HFFc6 (cell line): ENCODE measurements at places on chromosomes 6 and 20. TPM values are rescaled to one million over a fixed set of nuclear protein-coding genes. Genes with fewer than 3 reads are reported as not detected.

ZNF165 gene
- 0.18 and 0.34 TPM in 2 replicates for total RNA-seq

GATA5 gene
- not detected in 3 replicates for total RNA-seq

CGAS gene
- 3.6 to 5.4 TPM (median 4.9 TPM) in 3 replicates for total RNA-seq

PEX7 gene
- total RNA-seq, result 7.4 to 8.0 TPM (median 7.6 TPM) in 3 replicates

DSP gene
- 35.6 to 65.4 TPM (median 65.1 TPM) in 3 replicates for total RNA-seq

DNA sequence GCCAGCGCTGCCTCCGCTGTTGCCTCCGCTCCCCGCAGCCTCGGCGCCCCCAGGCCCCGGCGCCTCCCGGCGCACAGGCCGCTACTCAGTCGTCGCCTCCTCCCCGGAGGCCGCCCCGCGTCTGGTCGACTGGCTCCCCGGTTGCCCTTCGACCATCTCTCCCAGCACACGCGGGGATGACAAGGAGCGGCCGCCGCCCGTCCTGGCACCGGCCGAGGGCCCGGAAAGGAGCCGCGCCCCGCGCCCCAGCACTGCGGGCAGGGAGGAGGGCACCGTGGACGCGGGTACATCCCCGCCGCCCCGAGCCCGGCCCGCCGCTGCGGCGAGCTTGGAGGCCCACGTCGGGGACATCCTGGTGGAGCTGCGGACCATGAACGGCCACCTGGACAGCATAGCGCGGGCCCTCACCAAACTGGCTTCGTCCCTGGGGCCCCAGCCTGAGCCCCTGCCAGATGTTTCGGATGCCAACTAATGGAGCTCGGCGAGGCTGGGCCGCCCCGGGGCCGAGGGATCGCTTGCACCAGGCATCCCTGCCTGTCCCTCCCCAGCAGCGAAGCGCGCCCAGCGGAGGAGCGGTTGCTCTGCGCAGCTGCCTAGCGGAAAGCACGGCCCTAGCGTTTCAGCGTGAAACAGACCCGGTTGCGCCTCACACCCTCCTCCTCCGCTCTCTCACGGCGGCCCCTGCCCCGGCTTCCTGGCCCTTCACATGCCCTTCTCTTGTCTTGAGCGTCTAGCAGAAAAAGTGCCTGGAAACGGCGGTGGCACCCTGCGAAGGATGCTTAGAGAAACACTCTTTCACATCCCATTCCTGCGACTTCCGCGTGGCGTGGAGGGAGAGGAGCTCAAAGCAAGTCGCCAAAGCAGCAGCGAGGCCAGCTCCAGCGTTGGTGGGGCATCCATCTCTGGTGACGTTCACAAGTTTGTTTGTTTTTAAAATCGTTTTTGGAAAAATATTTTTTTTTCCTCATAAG lies 285.8 kb upstream of the SUPT3H start:
- peaks cover 50% of the 10 kb centered on the region for H3K4me1 ChIP-seq
- peaks cover 12% of the 10 kb centered on the region for H3K36me3 ChIP-seq
- peak overlapping the region; percentile 73 for H3K4me3 ChIP-seq
- no peak overlapping the region; the same call in 1 of the 2 replicates for H3K27ac ChIP-seq

DNA sequence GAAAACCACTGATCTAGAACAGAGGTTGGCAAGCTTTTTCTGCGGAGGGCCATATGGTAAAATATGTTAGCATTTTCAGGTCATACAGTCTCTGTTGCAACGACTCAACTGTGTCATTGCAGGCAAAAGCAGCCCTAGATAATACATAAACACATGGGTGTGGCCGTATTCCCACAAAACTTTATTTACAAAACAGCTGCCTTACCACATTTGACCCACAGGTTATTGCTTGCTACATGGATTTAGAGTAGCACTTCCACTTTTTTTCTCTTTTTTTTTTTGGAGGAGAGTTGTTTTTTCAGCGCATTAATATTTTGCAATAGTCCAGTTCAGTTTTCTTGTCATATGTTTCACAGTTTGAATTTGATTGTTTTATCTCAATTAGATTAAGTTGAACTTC lies 2.5 kb upstream of the IGF2R start:
- DNase-seq, result no peak
- H3K36me3 ChIP-seq, result peaks cover 11% of the 10 kb centered on the region
- H3K4me1 ChIP-seq, result peaks cover 41% of the 10 kb centered on the region

- peaks cover 3% of the 10 kb centered on the region for H3K27me3 ChIP-seq
- peak overlapping the region; percentile 90 for H3K4me3 ChIP-seq
- DNase-seq, result peak; percentile 71
Observed at GRCh38 chr20:19976595-19977372, 40.4 kb upstream of the NAA20 start.

DNA sequence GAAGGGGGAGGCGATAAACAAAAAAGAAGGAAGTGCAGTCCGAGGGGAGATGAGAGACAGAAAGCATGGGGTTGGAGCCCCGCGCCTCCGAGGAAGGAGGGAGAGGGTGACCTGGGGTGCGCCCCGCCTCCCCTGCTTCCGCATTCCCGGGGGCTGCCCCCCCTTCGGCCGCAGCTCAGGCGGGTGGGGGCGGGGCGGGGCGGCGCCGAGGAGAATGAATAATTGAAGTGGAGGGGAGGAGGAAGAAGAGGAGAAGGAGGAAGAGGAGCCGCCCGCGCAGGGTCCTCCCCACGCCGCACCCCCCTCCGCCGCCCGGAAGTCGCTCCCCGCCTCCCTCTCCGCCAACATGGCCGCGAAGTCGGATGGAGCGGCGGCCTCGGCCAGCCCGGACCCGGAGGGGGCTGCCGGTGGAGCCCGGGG lies at the start of gene XKR7:
Gene XKR7 (plus strand): TSS at position 322 of the 420 bp plus-strand sequence. CDS start 25 bp downstream, at position 347.
- DNase-seq, result no peak
- H3K27me3 ChIP-seq, result peaks cover 27% of the 10 kb centered on the region
- H3K27ac ChIP-seq, result no peak within 1 kb of the TSS
- H3K4me1 ChIP-seq, result peaks cover 10% of the 10 kb centered on the region

GRCh38 chr6:3137057-3137777 lies 18.7 kb downstream of the BPHL start:
- no peak for DNase-seq
- peaks cover 4% of the 10 kb centered on the region; the same call in 1 of the 2 replicates for H3K27me3 ChIP-seq
- peaks cover 35% of the 10 kb centered on the region for H3K4me1 ChIP-seq

DNA sequence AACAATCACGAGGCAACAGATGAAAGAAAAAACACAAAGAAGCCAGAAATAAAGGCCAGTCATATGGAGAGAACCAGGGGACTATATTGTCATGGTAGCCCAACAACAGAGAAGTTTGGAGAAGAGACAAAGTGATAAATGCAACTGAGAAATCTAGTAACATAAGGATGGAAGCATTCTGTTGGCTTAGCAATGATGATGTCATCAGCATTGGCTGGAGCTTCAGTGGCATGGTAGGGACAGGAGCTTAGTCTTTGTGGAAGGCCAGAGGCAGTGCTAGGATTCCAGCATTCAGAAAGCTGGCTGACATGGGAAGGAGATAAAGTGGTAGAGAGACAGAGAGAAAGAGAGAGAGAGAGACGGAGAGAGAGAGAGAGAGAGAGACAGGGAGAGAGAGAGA lies 276.4 kb downstream of the TRDN start:
- no peak overlapping the region for H3K27ac ChIP-seq
- no peak for DNase-seq
- no peaks in the 10 kb centered on the region for H3K27me3 ChIP-seq
- H3K4me1 ChIP-seq, result no peaks in the 10 kb centered on the region

- H3K4me1 ChIP-seq, result peaks cover 20% of the 10 kb centered on the region
- H3K27ac ChIP-seq, result no peak overlapping the region
- H3K36me3 ChIP-seq, result no peaks in the 10 kb centered on the region
Observed at GRCh38 chr6:18036781-18037180, 49.3 kb upstream of the KIF13A start.

- H3K27ac ChIP-seq, result no peak overlapping the region
- no peaks in the 10 kb centered on the region for H3K4me1 ChIP-seq
- no peak for DNase-seq
- no peak overlapping the region for H3K4me3 ChIP-seq
- no peaks in the 10 kb centered on the region for H3K36me3 ChIP-seq
Observed at GRCh38 chr6:64227863-64228262, 592.3 kb downstream of the PHF3 start.

DNA sequence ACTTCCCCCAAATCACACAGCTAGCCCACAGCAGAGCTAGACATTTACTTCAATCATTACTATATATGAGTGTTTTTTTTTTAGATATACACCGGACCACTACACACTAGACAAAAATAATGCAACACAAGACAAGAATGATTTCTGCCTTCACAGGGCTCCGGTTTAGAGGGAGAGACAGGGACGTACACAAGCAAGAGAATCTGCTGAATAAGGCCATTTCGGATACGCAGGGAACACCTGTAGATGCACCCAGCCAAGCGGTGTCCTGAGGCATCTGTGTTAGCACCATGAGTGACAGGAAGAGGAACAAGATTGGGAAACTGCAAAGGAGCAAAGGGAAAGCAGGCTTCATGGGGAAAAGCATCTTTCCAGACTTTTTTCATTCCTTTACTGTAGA lies 45.7 kb downstream of the HS3ST5 start:
- H3K4me3 ChIP-seq, result no peak overlapping the region
- peaks cover 9% of the 10 kb centered on the region for H3K27me3 ChIP-seq
- H3K27ac ChIP-seq, result no peak overlapping the region
- H3K36me3 ChIP-seq, result no peaks in the 10 kb centered on the region
- H3K4me1 ChIP-seq, result no peaks in the 10 kb centered on the region
- DNase-seq, result no peak
